Astrocyte of the cerebellum (primary cell): ENCODE measurements at places on chromosomes 7 and 10.

GRCh38 chr10:11719496-11720259 is 22.5 kb upstream of the ECHDC3 start:
- no peak for DNase-seq

GRCh38 chr7:41608447-41608846 is 94.4 kb downstream of the INHBA start:
- DNase-seq, result no peak

- DNase-seq, result no peak
These were observed 31.1 kb downstream of the CALML3 start for GRCh38 chr10:5555881-5556280.

DNA sequence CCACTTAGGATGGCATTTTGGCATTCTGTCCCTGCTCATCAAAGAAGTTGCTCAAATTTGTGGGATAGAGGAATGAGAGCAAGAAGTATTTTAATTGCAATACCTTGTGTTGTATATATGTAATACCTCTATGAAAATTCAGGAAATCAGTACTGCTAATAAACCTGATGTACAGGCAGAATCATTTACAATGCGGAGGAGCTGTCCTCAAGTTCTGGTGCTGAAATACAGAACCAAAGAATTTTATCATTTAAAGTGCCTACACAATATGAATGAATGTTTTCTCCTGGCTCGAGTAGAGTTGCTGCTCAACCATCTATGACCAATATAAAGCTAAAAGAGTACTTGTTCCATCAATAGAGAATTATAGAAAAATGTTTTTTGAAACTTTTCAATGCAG is 305.8 kb downstream of the PLXNA4 start:
- no peak for DNase-seq

DNA sequence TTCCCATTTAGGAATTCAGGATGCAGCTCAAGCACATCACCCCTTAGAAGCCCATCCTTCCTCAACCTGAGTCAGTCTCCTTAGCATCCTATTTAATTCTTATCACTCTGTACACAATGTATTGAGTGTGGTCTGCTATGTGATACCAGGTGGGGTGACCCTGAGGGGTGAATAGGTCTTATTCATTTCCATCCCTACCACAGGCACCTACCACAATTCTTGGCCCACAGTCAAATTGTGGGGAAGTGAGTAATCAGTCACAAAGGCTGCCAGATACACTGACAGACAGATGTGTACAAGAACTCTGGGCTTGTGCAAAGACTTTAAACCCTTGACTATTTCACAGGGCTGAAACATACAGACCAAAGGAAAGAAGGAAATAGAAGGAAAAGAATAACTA is 560.5 kb downstream of the PARD3 start:
- peak; percentile 27 for DNase-seq

- no peak for DNase-seq
These were observed 68.2 kb downstream of the PFKFB3 start for GRCh38 chr10:6270951-6271350.

GRCh38 chr7:151694828-151695580 is 175.3 kb upstream of the RHEB start:
- DNase-seq, result no peak

GRCh38 chr10:35127289-35127891 is 744 bp downstream of the CREM start:
- no peak for DNase-seq

DNA sequence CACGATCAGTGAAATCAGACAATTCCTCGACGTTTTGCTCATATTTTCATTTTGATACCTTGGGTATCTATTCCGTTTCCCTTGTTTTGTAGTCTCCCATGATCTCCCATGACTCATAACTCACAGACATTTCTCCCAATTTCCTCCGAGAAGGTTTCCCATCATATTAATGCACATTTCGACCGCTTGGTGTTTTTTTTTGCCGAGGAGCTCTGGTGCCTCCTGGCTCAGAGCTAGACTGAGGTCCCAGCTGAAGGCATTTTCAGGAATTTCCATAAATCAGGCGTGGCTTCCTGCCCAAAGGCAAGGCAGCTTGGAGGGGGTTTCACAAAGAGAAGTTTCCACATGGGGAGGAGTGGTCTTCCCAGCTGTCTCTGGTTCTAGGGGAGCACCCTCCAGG is 148.2 kb upstream of the TNS3 start:
- no peak for DNase-seq

GRCh38 chr10:11687779-11688447 is 54.3 kb upstream of the ECHDC3 start:
- no peak for DNase-seq

DNA sequence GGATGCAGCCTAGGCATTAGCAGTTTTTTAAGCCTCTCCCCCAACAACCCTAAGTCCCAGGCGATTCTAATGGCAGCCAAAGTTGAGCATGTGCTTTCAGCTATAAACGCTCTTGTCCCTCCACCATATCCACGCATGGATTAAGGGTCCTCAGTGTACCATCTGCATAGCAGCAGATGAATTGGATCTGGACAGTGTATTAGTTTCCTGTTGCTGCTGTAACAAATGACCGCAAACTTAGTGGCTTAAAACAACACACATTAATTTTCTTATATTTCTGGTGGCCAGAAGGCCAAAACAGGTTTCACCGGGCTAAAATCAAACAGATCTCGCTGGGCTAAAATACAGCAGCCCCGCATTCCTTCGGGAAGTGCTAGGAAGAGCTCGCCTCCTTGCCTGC is 13.1 kb downstream of the TSPAN33 start:
- no peak for DNase-seq

DNA sequence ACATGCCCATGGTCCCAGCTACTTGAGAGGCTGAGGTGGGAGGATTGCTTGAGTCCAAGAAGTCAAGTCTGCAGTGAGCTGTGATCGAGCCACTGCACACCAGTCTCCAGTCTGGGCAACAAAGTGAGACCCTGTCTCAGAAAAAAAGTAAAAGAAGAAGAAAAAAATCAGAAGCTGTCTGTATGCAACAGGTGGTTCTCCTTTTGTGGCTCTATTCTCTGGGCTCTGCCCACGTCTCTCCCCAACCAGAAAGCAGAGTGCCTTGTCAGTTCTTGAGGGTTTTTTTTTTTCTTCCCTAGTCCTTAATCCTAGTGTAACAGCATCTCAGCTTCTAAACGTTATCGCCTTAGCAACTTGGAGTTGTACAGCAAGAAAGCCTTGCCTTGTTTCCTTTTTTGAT is 89.5 kb downstream of the PRKCQ start:
- no peak for DNase-seq

DNA sequence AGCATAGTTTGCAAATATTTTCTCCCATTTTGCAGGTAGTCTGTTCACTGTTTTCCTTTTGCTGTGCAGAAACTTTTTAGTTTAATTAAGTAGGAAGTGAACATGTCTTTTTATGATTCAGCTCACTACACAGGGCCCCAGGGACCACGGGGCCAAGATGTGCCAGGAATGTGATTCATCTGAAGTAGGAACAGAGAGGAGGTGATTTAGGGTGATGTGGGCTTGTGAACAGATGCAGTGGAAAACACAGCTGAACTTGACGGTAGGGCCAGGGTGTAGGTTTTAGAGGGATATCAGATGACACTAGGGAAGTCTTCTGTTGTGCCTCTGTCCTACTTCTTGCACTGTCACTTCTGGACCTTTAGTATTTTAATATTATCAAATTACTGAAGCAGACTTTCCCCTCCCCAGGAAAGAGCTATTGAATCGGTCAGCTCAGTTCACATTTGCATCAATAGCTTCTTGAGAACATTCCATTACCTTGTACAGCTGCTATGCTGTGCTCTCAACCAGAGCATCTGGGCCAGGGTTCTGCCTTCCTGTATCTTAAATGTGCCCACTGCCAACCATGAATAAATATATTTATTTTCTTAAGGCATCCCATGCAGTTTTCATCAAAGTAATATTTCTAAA is 96.9 kb downstream of the OSBPL3 start:
- peak; percentile 61 for DNase-seq

GRCh38 chr7:11613292-11613930 is 218.6 kb downstream of the THSD7A start:
- DNase-seq, result no peak

GRCh38 chr10:129161150-129161549 is 305.9 kb upstream of the MGMT start:
- DNase-seq, result peak; percentile 9

- no peak for DNase-seq
These were observed 459 bp downstream of the ZDHHC6 start for GRCh38 chr10:112446055-112446854.

DNA sequence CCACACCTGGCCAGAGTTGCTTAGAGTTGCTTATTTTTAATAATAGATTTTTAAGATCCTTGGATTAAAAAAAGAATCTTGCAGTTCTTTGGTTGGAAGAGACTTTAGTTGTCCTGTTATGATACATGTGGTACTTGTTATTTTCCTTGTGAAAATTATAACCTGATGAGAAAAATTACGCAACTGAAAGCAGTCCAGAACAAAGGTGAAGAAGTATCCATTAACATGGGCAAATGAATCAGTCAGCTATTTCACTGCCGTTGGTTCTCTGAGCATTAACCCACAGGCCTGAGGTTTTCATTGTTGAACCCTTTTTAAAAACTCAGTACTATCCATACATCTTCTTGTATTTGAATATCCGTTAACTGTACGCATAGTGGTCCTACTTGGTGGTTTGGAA is 68.2 kb downstream of the GALNT11 start:
- DNase-seq, result no peak

GRCh38 chr10:101228966-101229265 is 347 bp downstream of the LBX1 start:
- no peak for DNase-seq

GRCh38 chr10:102904346-102904745 is 13.7 kb upstream of the CNNM2 start:
- no peak for DNase-seq

DNA sequence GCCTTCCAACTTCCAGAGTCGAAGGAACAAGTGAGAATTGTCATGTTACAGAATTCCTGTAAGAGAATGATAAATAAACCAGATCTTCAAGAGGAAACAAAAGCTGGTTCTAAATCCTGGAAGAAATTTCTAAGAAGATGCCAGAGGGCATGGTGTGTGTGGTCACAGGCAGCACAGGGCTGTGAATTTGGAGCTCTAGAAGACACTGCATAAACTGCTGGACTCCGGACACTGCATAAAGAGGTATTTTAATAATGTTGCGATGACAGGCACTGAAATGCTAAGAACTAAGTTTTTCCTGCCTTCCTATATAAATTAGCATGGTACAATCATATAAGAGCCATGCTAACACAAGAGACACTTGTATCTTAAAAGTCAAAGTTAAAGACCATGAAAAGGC is 86.0 kb downstream of the LARP4B start:
- no peak for DNase-seq

DNA sequence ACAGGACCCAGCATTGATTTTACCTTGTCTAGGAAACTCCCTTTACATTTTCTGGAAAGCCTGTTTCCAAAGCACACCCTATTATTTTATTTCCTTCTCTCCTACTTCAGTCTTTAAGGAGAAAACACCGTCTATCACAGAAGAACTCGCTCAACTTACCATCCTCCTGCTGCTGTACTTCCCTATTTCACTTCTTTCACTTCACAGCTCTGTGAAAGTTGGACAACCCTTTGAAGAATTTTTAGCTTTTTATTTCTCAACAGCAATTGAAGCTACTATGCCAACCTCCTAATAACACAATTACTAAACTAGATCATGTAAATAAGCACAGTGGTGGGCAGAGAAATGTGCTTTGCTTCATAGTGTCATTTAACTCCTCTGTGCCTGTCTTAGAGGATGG is 166.5 kb downstream of the TFEC start:
- no peak for DNase-seq

GRCh38 chr7:97346349-97346748 is 228.9 kb downstream of the SDHAF3 start:
- DNase-seq, result no peak
